Peyer's patch (tissue), 4 donors: ENCODE measurements at places on chromosomes 7 and 10. TPM values are rescaled to one million over a fixed set of nuclear protein-coding genes. Genes with fewer than 3 reads are reported as not detected.

DNA sequence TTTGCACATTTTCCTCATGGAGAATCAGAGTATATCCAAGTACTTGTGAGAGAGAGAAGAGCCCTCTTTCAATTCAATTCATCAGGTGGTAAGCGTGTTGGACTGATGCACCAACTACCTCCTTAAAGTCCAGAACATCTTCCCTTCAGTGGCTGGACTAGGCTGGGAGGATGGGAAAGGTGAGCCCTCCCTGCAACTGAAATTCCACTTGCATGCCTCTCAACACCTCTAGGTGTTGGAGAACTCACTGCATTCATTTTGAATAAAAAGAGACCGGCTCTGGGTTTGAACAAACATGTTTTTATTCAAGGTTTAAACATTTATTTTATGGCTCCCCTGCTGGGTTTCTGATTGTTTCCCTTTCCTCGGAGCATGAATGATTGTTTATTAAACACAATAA, 573.5 kb downstream of the CCSER2 start:
- H3K4me3 ChIP-seq = no peak overlapping the region
- DNase-seq = no peak
- no peak overlapping the region for H3K27ac ChIP-seq
- H3K36me3 ChIP-seq = no peaks in the 10 kb centered on the region
- H3K4me1 ChIP-seq = no peaks in the 10 kb centered on the region

GRCh38 chr10:36808625-36809362, 316.6 kb upstream of the ANKRD30A start:
- H3K36me3 ChIP-seq = no peaks in the 10 kb centered on the region
- no peak for DNase-seq
- no peaks in the 10 kb centered on the region for H3K27me3 ChIP-seq
- no peak overlapping the region for H3K27ac ChIP-seq

- H3K27ac ChIP-seq = no peak overlapping the region
- H3K36me3 ChIP-seq = no peaks in the 10 kb centered on the region
- no peaks in the 10 kb centered on the region for H3K27me3 ChIP-seq
- H3K4me1 ChIP-seq = no peaks in the 10 kb centered on the region
- H3K4me3 ChIP-seq = no peak overlapping the region
Observed at GRCh38 chr10:94052866-94053791, 59.4 kb downstream of the PLCE1 start.

- no peaks in the 10 kb centered on the region for H3K36me3 ChIP-seq
- no peaks in the 10 kb centered on the region for H3K27me3 ChIP-seq
- DNase-seq = no peak
- no peak overlapping the region for H3K27ac ChIP-seq
- H3K4me3 ChIP-seq = no peak overlapping the region
- H3K4me1 ChIP-seq = no peaks in the 10 kb centered on the region
Observed at GRCh38 chr7:55500117-55500756, 72.1 kb downstream of the VOPP1 start.

DNA sequence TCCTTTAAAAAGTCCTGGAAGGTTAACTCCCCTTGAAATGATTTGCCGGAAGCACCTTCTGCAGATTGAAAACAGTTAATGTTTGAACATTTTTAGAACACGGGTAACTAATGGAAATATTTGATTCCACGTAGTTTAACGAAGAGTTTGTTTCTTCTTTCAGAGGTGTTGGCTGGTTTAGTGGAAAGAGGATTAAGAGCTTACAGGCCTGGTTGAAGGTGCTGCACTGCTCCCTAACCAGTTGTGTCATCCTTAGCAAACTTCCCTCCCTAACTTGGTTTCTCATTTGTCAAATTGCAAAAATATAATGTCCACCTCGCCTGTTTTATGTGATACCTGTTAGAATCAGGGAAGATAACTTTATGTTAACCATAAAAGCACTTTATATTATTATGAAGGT, 243.0 kb upstream of the FZD8 start:
- H3K36me3 ChIP-seq = no peaks in the 10 kb centered on the region
- H3K4me3 ChIP-seq = no peak overlapping the region
- H3K27me3 ChIP-seq = no peaks in the 10 kb centered on the region
- no peaks in the 10 kb centered on the region for H3K4me1 ChIP-seq
- no peak for DNase-seq
- no peak overlapping the region for H3K27ac ChIP-seq

GRCh38 chr10:95462740-95463667, 98.2 kb downstream of the SORBS1 start:
- no peaks in the 10 kb centered on the region for H3K27me3 ChIP-seq
- H3K36me3 ChIP-seq = no peaks in the 10 kb centered on the region
- DNase-seq = no peak
- peaks cover 22% of the 10 kb centered on the region for H3K4me1 ChIP-seq
- no peak overlapping the region for H3K4me3 ChIP-seq
- H3K27ac ChIP-seq = no peak overlapping the region

- H3K27ac ChIP-seq = no peak overlapping the region
- no peak for DNase-seq
- H3K27me3 ChIP-seq = no peaks in the 10 kb centered on the region
- no peaks in the 10 kb centered on the region for H3K4me1 ChIP-seq
Observed at GRCh38 chr10:27192284-27192683, 37.1 kb downstream of the MASTL start.

DNA sequence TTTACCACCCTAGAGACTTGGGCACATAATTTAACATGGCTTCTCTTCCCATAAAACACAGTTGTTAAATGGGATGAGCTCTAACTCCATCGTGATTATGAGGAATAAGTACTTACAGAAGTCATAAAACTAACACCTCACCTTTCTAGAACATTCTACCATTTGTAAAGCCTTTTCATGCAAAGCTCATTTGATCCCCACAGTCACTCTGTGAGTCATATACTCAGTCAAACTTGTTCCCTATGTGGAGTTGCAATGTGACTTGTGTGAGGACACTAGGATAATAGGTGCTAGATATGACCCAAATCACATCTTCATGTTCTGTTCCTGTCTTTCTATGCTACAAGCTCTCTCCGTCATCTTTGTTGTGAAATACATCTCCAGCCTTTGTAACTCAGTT, 371.7 kb downstream of the WDR11 start:
- no peak for DNase-seq
- H3K4me1 ChIP-seq = no peaks in the 10 kb centered on the region
- H3K4me3 ChIP-seq = no peak overlapping the region
- H3K27me3 ChIP-seq = no peaks in the 10 kb centered on the region
- H3K36me3 ChIP-seq = no peaks in the 10 kb centered on the region

The KCND2 gene
- not detected for total RNA-seq

- H3K36me3 ChIP-seq = no peaks in the 10 kb centered on the region
- no peak overlapping the region for H3K27ac ChIP-seq
- H3K4me1 ChIP-seq = no peaks in the 10 kb centered on the region
- no peak overlapping the region for H3K4me3 ChIP-seq
Observed at GRCh38 chr7:94324380-94325121, 70.1 kb upstream of the COL1A2 start.

- no peaks in the 10 kb centered on the region for H3K27me3 ChIP-seq
- H3K27ac ChIP-seq = no peak overlapping the region
- H3K4me3 ChIP-seq = no peak overlapping the region
- no peaks in the 10 kb centered on the region for H3K4me1 ChIP-seq
Observed at GRCh38 chr10:88417387-88418030, 165.6 kb downstream of the RNLS start.

DNA sequence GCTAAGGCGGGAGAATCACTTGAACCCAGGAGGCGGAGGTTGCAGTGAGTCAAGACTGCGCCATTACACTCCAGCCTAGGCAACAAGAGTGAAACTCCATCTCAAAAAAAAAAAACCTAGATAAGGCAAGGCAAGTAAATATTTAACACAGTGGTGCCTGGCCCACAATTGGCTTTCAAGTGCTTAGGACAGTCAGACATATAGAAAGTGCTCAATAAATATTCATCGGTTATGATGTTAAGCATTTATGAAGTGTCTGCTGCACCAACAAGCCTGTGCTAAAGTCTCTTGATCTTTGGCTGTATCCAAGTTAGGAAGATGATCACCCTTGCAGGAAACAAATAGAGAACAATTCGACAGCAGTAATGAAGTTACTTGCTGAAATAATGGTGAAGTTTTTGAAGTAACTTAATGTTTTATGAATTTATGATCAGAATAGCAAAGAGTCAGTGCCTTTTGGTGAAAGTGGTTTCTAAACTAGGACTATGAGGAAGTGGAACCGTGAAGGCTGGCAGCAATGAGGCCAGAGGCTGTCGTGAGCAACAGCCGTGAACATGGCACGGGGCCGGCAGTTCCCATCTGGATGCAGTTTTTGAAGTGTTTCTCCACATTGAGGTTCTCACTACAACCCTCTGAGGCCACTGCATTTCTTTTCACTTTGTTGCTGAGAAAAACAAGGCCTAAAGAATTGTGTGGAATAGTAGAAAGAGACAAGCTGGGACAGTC, 48.1 kb upstream of the GATA3 start:
- H3K4me1 ChIP-seq = no peaks in the 10 kb centered on the region
- no peaks in the 10 kb centered on the region for H3K36me3 ChIP-seq
- DNase-seq = no peak
- H3K4me3 ChIP-seq = no peak overlapping the region
- no peak overlapping the region for H3K27ac ChIP-seq
- H3K27me3 ChIP-seq = no peaks in the 10 kb centered on the region
